Kidney glomerular epithelial cell (primary cell): ENCODE measurements at places on chromosomes 11 and 22.

- DNase-seq, result no peak
Measured at GRCh38 chr11:113895367-113896155, 9.0 kb upstream of the HTR3B start.

DNA sequence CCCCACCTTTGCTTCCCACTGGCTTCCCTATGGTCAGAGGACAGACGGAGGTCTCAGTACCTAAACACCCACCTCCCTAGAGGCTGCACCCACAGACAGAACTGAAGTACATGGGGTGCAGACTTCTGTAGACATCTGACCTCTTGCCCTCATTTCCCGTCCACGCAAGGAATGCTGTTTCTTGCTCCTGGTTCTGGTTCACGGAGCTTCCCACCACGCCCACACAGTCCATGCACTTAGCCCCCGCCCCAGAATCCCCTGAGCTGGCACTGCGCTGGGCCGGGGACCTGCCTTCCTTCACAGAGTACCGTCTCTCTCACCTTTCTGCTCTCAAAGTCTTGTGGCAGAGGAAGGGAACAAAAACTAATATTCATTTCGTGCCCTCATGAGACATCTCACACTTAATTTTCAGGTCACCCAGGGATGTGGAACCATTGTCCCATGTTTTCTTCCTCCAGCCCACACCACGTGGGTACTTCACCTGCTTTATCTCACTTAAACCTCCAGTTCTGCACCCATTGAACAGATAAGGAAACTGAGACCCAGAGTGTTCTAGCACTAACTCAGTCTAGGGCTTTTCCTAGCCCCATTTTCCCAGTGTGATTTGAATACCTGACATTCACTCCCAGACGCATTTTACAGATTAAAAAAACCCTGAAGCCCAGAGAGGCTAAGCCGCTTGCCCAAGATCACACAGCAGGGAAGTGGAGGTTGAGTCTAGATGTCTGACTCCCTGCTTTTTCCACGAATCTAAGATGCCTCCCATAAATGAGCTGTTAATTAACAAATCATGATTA is 5.7 kb downstream of the TMPRSS6 start:
- no peak for DNase-seq

DNA sequence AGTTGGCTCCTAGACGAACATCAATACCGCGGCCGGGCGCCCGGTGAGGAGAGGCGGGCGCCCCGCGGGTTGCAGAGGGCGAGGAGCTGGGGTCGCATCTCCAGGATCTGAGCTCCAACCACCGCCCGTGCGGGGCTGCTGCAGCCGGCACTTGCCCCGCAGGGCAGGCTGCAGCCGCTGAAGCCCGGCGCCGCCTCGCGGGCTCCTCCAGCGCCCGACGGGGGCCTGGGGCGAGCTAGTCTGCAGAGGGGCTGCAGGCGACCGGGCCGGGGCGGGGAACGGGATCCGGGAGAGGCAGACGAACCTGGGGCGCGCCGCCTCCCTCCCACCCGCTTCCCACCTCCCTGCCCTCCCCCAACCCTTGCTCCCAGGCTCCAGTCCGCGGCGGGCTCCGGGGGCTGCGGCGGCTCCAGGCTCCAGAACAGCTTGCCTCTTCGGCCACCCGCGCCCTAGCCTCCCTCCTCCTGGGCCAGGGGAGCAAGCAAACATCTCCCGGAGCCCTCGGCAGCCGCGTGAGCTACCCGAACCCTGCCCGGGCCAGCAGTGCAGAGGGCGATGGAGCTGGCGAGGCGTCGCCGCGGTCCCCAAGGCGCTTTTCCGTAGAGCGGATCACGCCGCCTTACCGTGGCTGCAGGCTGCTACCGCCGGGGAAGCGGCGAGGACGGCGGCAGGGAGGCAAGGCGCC is 802 bp downstream of the TENM4 start:
- no peak for DNase-seq

GRCh38 chr11:122910775-122911174 is 28.2 kb downstream of the JHY start:
- peak; percentile 21 for DNase-seq

- peak; percentile 62 for DNase-seq
Measured at GRCh38 chr22:44347080-44347479, 34.3 kb upstream of the SHISAL1 start.

GRCh38 chr11:68309621-68310185 is 2.7 kb upstream of the LRP5 start:
- DNase-seq, result no peak

DNA sequence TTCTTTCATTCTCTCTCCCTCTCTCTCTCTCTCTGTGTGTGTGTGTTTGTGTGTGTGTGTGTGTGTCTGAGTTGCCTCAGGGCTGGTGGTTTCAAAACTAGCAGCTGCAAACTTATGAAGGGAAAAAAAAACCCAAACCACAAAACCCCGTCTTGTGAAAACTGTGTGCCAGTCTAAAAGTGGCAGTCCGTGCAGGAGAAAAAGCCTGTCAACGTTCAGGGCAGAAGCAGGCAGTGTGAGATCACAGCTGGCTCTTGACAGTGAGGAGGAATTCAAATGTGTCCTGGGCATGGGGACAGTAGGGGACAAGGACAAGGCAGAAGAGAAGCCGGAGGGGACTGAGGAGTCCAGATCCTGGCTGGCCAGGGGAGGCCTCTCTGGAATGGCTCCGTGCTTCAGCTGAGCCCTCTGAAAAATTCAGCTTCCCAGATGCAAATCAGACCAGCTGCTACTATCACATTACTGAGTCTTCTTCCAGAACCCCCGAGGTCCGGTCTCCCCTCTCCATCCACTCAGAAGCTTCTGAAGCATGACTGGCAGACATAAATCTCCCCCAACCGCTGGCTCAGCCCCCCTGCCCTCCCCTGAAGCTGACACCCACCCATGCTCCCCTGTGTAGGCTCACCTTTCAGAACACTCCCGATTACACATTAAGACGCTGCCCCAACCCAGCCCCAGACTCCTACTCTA is 31.9 kb downstream of the FLI1 start:
- DNase-seq, result no peak

DNA sequence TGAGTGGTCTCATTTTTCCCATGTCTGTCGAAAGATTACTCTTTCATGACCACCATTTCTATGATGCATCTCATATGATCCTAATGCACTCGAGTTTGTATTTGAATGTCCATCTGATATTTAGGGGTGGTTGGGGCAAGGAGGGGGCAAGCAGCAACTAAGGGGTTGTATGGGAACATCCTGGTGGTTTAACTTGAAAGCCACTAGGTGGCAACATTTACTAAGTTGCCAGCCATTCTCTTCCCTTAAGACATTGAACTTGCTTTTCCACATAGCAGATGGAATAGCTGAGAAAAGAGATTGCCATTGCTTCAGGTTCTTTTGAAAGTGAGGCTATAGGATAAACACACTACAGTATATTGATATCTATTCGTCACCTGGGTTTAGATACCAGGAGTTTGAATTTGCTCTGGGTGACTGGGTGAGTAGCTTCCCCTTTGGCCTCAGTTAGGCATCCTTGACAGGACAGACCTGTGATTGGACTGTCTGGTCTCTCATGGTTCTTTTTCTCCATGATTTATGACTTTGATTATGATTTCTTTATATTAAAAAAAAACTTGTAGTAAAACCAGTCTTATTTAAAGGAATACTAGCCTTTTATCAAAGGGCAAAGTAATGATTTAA is 32.4 kb downstream of the NF2 start:
- peak; percentile 63 for DNase-seq

DNA sequence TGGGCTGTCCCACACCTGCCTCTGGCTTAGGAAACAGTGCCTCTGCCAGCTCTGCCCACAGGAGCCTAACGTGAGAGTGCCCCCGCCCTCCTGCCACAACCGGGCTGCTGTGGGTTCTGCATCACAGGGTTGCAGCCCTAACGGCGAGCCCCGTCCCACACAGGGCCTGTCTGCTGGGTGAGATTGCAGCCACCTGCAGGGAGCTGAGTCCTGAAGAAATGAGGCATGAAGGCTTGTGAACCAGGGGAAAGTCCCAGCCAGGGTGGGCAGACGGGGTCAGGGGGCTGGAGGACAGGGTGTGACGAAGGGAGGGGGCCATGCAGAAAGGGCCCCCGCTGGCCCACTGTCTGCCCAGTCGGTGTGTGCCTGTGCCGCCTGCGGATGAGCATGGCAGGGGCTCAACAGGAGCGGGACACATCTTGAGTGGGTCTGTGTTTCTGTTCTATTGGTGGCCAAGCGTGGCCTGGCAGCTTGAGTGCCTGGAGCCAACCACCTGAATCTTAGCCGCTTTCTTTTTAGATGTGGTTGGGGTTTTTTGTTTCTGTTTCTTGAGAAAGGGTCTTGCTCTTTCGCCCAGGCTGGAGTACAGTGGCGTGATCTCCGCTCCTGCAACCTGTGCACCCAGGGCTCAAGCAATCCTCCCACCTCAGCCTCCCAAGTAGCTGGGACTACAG is 38.9 kb downstream of the CTTN start:
- no peak for DNase-seq

GRCh38 chr11:36726420-36726819 is 128.4 kb upstream of the RAG2 start:
- DNase-seq, result no peak

GRCh38 chr11:13098616-13099289 is 89.6 kb downstream of the RASSF10 start:
- peak; percentile 16 for DNase-seq

- DNase-seq, result no peak
Measured at GRCh38 chr11:11480971-11481370, 127.9 kb upstream of the CSNK2A3 start.

GRCh38 chr22:50711446-50712340 is 26.3 kb upstream of the ACR start:
- DNase-seq, result no peak

GRCh38 chr11:68314203-68315170 is 2.1 kb downstream of the LRP5 start:
- peak; percentile 49 for DNase-seq

DNA sequence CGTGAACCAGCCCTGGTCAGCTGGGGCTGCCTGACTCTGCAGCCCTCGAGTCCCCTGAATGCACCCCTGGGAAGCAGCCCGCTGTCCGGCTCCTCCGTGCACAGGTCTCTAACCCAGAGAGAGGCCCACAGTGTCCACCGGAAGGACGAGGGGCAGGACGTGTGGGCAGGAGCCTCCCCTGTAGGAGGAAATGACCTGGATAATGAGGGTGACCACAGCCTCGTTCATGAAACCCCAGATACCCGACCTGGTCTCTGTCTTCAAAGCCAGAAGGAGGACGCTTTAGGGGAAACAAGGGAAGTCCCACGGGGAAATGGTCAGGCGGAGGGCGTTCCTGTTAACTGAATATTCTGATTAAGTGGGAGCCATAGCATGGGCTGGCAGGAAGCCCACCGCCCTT is 23.3 kb downstream of the LIF start:
- DNase-seq, result no peak

DNA sequence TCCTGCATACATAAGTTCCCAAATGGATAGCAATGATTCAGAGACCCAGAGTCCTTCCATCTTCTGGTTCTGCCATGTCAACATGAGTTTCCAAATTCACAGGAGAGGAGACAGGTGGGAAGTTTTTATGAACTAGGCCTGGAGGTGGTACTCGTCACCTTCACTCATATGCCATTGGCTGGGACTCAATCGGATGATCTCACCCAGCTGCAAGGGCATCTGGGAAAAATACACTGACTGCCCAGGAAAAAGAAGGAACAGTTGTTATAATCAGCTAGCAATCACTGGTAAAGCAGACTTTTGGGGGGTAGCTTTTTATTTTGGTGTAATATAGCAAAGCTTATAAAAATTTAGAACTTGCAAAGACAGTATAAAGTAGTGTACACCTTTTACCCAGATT is 83.9 kb downstream of the OTOG start:
- no peak for DNase-seq

DNA sequence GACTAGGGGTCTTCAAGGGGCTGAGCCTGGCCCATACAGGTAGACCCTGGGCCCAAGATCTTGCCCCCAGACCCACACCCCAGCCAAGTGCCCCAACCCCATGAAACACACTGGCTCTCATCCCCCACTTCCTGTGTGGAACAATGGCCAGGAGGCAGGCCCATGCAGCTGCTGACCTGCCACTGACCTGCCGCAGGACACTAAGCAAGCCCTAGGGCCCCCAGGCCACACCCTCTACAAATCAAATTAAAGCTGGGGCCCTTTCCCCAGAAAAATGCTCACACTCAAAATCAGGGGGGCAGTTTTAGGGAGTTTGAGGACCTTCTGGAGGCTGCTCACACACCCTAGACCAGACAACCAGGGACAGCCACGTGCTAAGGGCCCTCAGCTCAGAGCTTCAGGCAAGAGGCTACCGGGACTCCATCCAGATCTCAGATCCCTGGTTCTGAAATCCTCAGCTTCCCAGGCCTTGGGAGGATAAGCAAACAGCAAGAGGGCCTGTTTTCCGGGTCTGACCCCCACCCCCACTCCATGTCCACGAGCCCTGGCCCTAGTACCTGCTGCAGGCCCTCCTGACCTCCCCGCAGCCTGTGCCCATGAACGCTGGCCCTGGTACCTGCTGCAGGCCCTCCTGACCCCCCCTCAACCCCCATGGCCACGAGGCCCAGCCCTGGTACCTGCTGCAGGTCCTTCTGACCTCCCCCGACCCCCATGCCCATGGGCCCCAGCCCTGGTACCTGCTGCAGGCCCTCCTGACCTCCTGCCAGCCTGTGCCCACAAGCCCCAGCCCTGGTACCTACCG is 10.0 kb downstream of the CARD10 start:
- DNase-seq, result no peak

GRCh38 chr11:125790825-125791224 is 2.9 kb downstream of the PATE3 start:
- DNase-seq, result no peak

DNA sequence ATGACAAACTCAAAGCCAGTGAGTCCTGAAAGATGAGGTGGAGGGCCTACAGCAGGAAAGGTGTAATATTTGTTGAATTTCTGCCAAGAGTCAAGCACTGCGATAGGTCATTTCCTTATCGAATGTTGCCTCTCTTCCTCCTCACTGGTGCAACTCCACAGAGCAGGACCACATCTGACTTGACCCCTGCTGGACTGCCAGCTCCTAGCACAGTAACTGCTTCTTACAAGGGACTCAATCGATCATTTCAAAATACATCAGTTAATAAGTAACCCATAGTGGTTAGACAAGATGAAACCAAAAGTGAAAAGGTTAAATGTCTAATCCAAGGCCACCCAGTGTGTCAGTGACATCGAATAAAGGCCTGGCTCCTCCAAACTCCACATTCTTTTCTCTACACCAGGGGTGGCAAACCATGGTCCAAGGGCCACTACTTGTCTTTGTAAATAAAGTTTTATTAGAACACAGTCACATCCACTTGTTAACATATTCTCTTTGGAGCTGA is 98.5 kb upstream of the CSNK2A3 start:
- DNase-seq, result peak; percentile 38

GRCh38 chr11:121035169-121035755 is 11.4 kb downstream of the TBCEL start:
- DNase-seq, result no peak

- DNase-seq, result peak; percentile 37
Measured at GRCh38 chr11:63613517-63614135, 607 bp downstream of the PLAAT3 start.

GRCh38 chr11:82733444-82734119 is at the start of gene FAM181B:
Gene FAM181B, minus strand, starts transcription at chr11:82733864. Its CDS starts 135 bp downstream, at chr11:82733729.
- peak; percentile 18 for DNase-seq

GRCh38 chr11:127890030-127890615 is 697.2 kb downstream of the ETS1 start:
- no peak for DNase-seq
